ENCODE measurements at places on chromosomes 7 and 10.

- no peaks in the 10 kb centered on the region for H3K27me3 ChIP-seq
- H3K36me3 ChIP-seq: no peaks in the 10 kb centered on the region
- H3K27ac ChIP-seq: peak overlapping the region; percentile 91
- peaks cover 39% of the 10 kb centered on the region for H3K4me1 ChIP-seq
- peak overlapping the region; percentile 81 for H3K4me3 ChIP-seq
Measured at GRCh38 chr7:74173074-74173473, 1.1 kb upstream of the EIF4H start.

DNA sequence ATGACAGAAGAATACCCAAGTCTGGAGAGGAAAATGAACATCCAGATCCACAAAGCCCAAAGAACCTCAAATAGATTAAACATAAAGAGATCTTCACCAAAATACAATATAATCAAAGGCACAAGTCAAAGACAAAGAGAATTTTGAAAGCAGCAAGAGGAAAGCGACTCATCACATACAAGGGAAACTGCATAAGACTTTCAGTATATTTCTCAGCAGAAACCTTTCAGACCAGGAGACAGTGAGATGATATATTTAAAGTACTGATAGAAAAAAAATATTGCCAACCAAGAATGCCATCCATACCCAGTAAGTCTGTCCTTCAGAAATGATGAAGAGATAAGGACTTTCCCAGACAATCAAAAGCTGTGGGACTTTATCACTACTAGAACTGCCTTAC is 81.5 kb upstream of the GALNT17 start:
- no peak overlapping the region for H3K27ac ChIP-seq
- H3K4me1 ChIP-seq: no peaks in the 10 kb centered on the region
- DNase-seq: no peak
- no peaks in the 10 kb centered on the region for H3K36me3 ChIP-seq

DNA sequence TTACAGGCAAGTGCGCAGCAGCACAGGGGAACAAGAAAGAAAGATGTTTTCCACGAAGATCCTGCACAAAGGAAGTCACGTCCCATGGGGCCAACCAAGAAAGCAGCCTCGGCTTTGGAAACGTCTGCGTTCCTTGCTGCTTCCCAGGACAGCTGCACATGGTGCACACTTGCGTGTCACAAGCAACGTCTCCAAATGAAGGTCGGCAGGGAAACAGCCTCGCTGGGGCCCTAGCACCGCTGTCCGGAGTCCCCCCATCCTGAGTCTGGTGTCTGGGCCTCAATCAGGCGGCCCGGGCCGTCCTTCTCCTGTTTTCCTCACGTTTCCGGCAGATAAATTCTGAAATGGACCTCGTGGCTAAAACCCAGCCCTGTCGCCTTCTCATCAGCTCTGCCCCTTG is 206.2 kb downstream of the DIP2C start:
- no peak overlapping the region for H3K4me3 ChIP-seq
- no peak for DNase-seq
- no peak overlapping the region for H3K27ac ChIP-seq
- H3K27me3 ChIP-seq: no peaks in the 10 kb centered on the region
- H3K4me1 ChIP-seq: no peaks in the 10 kb centered on the region

GRCh38 chr7:45461026-45461425 is 113.1 kb upstream of the ADCY1 start:
- no peak overlapping the region for H3K4me3 ChIP-seq
- no peaks in the 10 kb centered on the region for H3K36me3 ChIP-seq
- H3K4me1 ChIP-seq: no peaks in the 10 kb centered on the region
- no peaks in the 10 kb centered on the region for H3K27me3 ChIP-seq
- DNase-seq: no peak

- no peaks in the 10 kb centered on the region for H3K4me1 ChIP-seq
- no peak overlapping the region for H3K27ac ChIP-seq
- H3K4me3 ChIP-seq: no peak overlapping the region
- DNase-seq: no peak
- no peaks in the 10 kb centered on the region for H3K36me3 ChIP-seq
Measured at GRCh38 chr10:131803860-131804425, 96.9 kb upstream of the PPP2R2D start.

- no peaks in the 10 kb centered on the region for H3K27me3 ChIP-seq
- no peaks in the 10 kb centered on the region for H3K4me1 ChIP-seq
- DNase-seq: no peak
- no peak overlapping the region for H3K4me3 ChIP-seq
Measured at GRCh38 chr7:33669251-33669670, 236.1 kb upstream of the BMPER start.

GRCh38 chr7:150804802-150805201 is 4.2 kb downstream of the TMEM176A start:
- no peak overlapping the region for H3K4me3 ChIP-seq
- H3K4me1 ChIP-seq: peaks cover 13% of the 10 kb centered on the region
- no peaks in the 10 kb centered on the region for H3K36me3 ChIP-seq
- peaks cover 24% of the 10 kb centered on the region for H3K27me3 ChIP-seq

DNA sequence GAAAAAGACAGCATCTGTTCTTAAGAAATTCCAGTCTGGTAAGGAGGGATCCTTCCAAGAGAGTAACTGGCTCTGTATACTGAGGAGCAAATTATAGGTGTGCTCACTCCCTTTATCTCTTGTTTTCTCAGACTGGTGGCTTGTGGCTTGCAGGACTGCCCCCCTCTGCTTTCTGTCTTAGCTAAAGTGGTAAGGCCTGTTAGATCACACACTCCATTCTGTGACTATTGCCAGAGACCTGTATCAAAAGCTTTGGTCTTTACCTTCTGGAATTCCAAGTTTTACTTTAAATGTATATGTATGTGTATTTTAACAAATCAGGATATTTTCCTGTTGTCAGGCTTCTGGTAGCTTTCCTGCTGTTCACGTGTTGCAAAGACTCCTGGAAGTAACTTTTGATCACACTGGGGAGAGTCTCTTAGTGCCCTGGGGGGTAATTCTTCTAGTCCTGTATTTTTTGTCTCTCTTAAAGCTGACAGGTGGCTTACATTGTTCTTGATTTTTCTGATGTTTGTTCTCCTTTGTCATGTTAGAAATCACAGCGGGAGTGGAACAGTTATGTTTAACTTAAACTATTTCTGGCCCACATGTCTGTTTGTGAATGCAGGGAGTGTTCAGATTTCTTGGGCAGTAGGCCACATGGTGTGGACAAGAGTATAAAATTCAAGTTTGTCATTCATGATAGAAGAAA is 99.0 kb downstream of the PLPP4 start:
- H3K27me3 ChIP-seq: no peaks in the 10 kb centered on the region
- DNase-seq: no peak
- H3K36me3 ChIP-seq: no peaks in the 10 kb centered on the region

DNA sequence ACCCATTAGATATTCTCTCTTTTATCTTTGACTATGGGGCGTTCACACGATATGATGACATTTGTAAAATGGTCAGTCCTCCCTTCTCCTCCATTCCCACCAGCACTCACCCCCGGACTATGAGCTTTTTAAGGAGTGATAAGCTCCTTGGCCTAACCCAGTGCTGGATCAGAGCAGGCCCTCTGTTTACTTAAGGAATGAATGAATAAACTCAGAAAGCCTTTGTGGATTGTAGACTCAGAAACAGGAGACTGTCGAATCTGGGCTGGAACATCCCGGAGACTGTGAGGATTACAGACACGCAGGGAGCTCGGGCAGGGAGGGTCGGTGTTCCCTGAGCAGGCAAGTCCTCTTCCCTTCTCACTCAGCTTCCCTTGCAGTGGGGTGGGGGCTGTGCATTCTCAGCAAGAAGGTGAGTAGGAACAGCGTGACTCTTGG is 6.8 kb upstream of the ZCCHC24 start:
- H3K27ac ChIP-seq: no peak overlapping the region
- H3K4me1 ChIP-seq: no peaks in the 10 kb centered on the region
- no peak overlapping the region for H3K4me3 ChIP-seq
- DNase-seq: no peak
- H3K27me3 ChIP-seq: no peaks in the 10 kb centered on the region

Measured in CD4-positive, alpha-beta memory T cell (primary cell).